GOT3 (cell line): ENCODE measurements at places on chromosomes 7 and 10.

GRCh38 chr7:27958933-27959548 lies 219.1 kb downstream of the TAX1BP1 start:
- DNase-seq, result no peak

GRCh38 chr7:9231630-9232121 lies 798.3 kb downstream of the NXPH1 start:
- DNase-seq, result no peak

GRCh38 chr7:149772241-149772955 lies 990 bp downstream of the ZNF467 start:
- DNase-seq, result no peak

DNA sequence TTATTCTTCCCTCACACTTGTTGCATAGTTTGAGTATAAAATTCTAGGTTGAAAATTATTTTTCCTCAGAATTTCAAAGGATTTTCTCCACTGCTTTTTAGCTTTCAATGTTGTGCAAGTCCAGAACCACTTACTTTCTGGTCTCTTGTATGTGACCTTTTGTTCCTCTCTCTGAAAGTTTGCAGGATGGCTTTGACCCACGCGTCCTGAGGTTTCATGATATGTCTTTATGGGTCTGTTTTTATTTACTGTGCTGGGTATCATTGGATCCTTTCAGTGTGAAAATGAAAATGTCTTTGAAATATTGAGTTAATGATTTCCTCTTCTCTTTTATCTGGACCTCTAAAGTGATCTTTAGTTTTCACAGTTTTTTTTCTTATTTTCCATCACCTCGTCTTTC lies 38.5 kb downstream of the C1GALT1 start:
- no peak for DNase-seq

DNA sequence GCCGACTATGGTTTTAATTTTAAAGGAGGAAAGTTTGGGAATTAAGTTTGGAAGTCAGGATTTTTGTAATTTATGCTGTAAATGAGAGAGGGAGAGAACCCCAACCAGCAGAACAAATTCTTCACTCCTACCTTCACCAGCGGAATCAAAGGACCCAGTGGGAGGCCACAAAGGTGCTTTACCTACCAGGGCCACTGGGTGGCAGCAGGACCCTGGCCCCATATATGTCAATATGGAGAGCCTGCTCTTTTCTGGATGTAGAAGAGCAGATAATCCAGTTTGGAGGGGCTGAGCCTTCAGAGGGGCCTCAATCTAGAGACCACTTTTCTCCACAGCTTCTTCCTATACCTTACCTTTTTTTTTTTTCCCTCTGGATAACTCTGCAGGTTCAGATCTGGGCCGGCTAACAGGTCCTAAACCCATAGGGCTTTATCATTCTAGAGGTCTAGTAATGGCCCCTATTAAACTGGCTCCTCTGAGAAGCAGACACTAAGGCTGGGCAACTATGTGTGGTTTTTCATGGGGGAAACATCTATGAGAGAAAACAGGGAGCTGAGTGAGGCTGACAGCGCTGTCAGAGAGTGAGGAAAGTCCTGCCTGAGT lies 8.5 kb upstream of the SCD start:
- peak; percentile 15 for DNase-seq

DNA sequence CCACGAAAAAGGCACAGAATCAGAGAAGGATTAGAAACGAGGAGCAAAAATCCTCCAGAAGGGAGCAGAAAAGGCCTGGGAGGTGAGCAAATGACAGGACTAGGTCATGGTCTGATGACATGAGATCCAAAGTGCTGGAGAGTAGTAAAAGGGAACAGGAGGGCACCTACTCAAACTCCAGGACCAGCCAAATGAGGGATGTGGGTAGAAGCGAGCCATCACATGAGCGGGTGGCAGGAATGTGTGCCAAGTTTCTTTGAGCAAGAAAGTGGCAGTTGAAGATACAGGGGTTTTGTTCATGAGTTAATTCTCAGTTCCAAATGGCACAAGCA lies 112.6 kb downstream of the RNF32 start:
- DNase-seq, result no peak
